ENCODE measurements at places on chromosomes 5 and 9. TPM values are rescaled to one million over a fixed set of nuclear protein-coding genes. Genes with fewer than 3 reads are reported as not detected.

Gene RETREG1
- 180 TPM for total RNA-seq

- no peak overlapping the region for H3K27ac ChIP-seq
- H3K27me3 ChIP-seq: no peaks in the 10 kb centered on the region
- no peak for DNase-seq
- no peak overlapping the region for H3K4me3 ChIP-seq
- no peaks in the 10 kb centered on the region for H3K36me3 ChIP-seq
Measured at GRCh38 chr5:156444753-156445291, 117.9 kb downstream of the SGCD start.

GRCh38 chr5:109660301-109660700, 29.4 kb upstream of the MAN2A1 start:
- H3K4me1 ChIP-seq: no peaks in the 10 kb centered on the region
- no peaks in the 10 kb centered on the region for H3K27me3 ChIP-seq
- DNase-seq: no peak
- H3K4me3 ChIP-seq: no peak overlapping the region
- no peak overlapping the region for H3K27ac ChIP-seq
- H3K36me3 ChIP-seq: no peaks in the 10 kb centered on the region

Gene FCN2
- not detected for total RNA-seq

Gene CARD19
- total RNA-seq: 21.2 TPM

DNA sequence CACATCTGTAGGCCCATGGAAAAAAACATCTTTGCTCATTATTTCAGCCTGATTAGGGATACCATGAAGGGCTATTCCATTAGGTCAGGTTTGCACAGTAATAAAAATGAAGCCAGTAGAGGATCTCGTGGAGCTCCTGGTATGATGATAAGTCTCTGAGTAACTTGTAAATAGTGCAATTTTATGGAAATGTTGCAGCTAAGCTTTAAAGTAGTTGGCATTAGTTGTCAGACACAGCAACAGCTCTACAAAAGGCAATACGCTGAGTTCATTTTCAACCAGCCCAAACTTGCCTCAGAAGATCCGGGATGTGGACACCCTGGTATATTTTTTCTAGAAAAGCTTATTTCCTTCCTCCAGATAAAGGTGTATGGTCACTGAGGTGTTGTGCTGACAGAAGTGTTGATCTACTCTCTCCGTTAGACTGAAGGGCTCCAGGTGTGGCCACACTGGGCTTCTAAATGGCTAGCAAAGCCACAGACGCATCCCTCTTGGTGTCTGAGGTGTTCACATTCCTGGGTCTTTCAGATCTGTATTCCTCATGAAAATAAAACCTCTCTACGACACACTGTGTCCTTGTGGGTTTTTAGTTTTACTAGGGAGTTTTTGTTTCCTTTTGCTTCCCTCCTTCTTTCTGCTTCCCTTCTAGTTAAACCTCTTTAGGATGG, 141.6 kb downstream of the GHR start:
- peak overlapping the region; percentile 63 for H3K27ac ChIP-seq
- H3K27me3 ChIP-seq: no peaks in the 10 kb centered on the region
- no peaks in the 10 kb centered on the region for H3K4me1 ChIP-seq
- no peak for DNase-seq

DNA sequence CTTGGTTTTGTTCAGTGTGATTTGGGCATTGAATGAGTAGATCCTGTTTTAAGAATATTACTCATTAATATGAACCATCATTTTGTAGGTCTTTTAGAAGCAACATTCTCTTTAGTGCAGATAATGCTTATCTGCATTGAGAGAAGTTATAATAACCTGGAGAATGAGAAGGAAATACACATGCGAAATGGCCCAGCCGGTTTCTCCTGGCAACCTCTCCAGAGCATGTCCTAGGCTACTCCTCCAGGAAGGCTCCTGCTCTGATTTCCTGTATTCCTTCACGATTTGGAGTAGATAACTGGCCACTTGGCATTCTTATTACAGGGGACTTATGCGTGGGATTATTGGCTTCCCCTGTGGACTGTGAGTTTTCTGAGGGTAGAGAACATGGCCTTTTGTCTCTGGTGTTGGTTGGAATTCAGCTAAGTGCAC, 12.6 kb downstream of the DAPK1 start:
- no peak overlapping the region for H3K4me3 ChIP-seq
- no peak overlapping the region for H3K27ac ChIP-seq
- DNase-seq: no peak
- no peaks in the 10 kb centered on the region for H3K27me3 ChIP-seq
- no peaks in the 10 kb centered on the region for H3K36me3 ChIP-seq

Gene SHOC1
- not detected for total RNA-seq

- no peaks in the 10 kb centered on the region for H3K27me3 ChIP-seq
- no peak for DNase-seq
- H3K4me1 ChIP-seq: peaks cover 6% of the 10 kb centered on the region
- H3K36me3 ChIP-seq: no peaks in the 10 kb centered on the region
Measured at GRCh38 chr5:112930082-112930344, 8.0 kb upstream of the REEP5 start.

DNA sequence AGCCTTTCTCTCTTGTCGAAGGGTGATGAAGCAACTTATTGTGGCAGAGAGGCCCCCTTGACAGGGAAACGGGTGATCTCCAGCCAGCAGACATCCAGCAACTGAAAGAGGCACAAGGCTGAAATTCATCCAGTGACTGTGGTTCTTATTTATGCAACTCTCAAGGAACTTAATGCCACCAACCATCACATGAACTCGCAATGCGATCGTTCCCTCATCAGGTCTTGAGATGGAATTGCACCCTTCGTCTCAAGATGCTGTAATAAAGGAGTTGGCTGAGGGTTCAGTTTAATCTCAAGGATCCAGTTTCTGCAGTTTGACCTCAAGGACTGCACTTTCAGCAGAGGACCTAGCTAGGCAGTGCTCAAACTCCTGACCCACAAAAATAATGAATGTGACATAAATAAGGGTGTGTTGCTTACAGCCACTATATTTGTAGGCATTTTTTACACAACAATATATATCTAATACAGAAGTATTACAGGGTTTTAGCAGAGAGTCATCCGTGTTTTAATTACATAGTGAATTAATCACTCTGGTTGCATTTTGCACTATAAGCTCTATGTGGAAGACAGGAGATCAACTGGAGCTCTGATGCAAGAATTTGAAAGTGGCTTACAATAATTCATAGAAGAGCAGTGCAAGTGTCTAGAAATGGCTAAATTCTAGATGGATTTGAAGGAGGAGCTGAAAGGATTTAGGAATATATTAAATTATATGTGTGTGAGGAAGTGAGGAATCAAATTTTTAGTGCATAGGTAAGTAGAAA, 957.8 kb upstream of the CTNND2 start:
- H3K27ac ChIP-seq: no peak overlapping the region
- no peak for DNase-seq
- H3K36me3 ChIP-seq: no peaks in the 10 kb centered on the region
- H3K27me3 ChIP-seq: no peaks in the 10 kb centered on the region

- peak; percentile 4 for DNase-seq
- H3K27ac ChIP-seq: no peak overlapping the region
- H3K4me3 ChIP-seq: no peak overlapping the region
- H3K36me3 ChIP-seq: no peaks in the 10 kb centered on the region
Measured at GRCh38 chr9:91664663-91665062, 241.0 kb upstream of the NFIL3 start.

DNA sequence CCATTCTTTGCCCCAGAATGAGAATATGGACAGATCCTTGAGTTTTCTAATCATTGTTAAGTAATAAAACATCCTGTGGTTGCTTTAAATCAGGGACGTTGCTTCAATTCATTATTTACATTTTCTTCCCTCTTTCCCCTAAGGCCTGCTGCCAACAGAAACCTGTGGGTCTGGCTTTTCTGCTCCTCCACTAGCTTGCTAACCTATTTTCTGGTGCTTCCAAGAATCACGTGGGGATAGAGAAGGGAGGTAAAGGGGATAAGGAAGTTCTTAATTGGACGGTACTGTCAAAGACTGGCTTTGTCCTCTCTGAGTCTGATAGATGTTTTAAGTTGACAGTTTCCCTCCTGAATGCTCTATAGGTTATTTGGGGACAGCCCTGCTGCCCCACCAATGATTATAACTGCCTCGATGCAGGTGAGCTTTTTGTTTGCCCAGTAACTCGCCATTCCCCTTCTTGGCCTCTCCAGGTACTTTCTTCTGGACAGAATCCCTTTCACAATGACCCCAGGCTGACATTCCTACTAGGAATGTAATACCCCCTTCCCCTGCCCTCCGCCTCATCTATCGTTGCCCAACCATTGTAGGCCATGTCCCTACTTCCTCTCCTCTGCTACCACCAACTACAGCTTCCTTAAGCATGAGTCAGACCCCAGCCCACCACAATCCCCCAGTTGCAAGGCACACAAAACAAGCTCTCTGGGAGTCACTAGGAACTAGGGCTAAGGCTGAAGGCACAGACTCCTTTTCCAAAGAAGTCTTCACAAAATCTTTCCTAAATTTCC, 19.9 kb upstream of the CPEB4 start:
- no peak overlapping the region for H3K4me3 ChIP-seq
- no peaks in the 10 kb centered on the region for H3K4me1 ChIP-seq
- H3K27me3 ChIP-seq: no peaks in the 10 kb centered on the region

Gene FOXI1
- not detected for total RNA-seq

GRCh38 chr9:7342736-7343135, 456.8 kb downstream of the DMAC1 start:
- no peak overlapping the region for H3K27ac ChIP-seq
- no peak overlapping the region for H3K4me3 ChIP-seq
- H3K27me3 ChIP-seq: no peaks in the 10 kb centered on the region

Gene ARL14EPL
- not detected for total RNA-seq

GRCh38 chr5:156621719-156622118, 228.4 kb upstream of the PPP1R2B start:
- H3K27me3 ChIP-seq: no peaks in the 10 kb centered on the region
- no peaks in the 10 kb centered on the region for H3K4me1 ChIP-seq
- H3K36me3 ChIP-seq: no peaks in the 10 kb centered on the region
- no peak overlapping the region for H3K27ac ChIP-seq
- no peak for DNase-seq

GRCh38 chr5:158392753-158393152, 533.8 kb upstream of the CLINT1 start:
- no peak for DNase-seq
- no peaks in the 10 kb centered on the region for H3K36me3 ChIP-seq
- H3K4me3 ChIP-seq: no peak overlapping the region
- no peak overlapping the region for H3K27ac ChIP-seq
- H3K4me1 ChIP-seq: no peaks in the 10 kb centered on the region
- H3K27me3 ChIP-seq: no peaks in the 10 kb centered on the region

Gene RNF14
- total RNA-seq: 74.6 TPM

GRCh38 chr5:172722327-172722815, 48.6 kb downstream of the DUSP1 start:
- peak overlapping the region; percentile 17 for H3K27ac ChIP-seq
- no peaks in the 10 kb centered on the region for H3K27me3 ChIP-seq
- no peak overlapping the region for H3K4me3 ChIP-seq
- no peak for DNase-seq
- no peaks in the 10 kb centered on the region for H3K36me3 ChIP-seq

Gene PCDHGC5
- total RNA-seq: 1.4 TPM
